DMS79 treated with DMSO at 0.1 percent for 48 hours (cell line): ENCODE measurements at places on chromosomes 3 and 15.

DNA sequence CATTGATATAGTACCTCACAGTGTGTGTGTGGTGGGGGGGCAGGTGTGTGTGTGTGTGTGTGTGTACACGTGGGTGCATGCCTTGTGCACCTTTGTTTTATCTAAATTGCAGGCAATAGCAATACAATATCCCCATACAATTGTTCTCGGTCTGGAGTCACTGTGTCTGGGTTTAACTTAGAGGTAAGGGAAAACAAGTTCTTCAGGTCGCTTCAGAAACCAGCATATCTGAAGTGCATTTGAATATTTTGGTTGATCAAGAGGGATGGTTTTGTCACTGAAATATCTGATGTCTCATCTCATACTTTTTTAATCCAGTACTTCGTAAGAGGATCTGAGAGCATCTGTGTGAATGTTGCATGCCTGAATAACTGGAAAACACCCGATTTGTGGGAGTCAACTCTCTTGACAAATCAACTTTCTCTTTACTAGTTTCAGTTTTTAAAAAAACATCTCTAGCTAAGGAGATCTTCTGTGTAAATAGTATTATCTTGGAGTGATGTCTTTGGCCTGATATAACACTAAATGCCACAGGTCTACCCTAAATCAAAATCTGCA is 206.8 kb upstream of the NR2F2 start:
- no peak for DNase-seq

DNA sequence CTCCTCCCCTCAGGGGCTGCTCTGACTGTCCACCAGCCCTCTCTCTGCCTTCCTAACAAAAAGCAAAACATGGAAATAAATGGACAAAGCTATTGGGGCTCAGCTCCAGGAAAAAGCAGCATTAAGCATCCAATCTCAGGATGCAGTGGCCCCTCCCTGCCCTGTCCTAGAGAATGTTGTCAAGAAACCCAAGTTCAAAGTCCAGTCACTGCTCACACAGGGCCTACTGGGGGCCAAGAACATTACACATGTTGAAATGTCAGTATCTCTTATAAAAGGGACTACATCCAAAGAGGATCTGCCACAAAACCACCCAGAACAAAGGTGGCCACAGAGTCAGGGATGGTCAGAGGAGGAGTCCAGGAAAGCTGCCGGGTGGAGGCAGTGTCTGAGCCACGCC is 7.6 kb upstream of the GRIP2 start:
- DNase-seq = no peak

DNA sequence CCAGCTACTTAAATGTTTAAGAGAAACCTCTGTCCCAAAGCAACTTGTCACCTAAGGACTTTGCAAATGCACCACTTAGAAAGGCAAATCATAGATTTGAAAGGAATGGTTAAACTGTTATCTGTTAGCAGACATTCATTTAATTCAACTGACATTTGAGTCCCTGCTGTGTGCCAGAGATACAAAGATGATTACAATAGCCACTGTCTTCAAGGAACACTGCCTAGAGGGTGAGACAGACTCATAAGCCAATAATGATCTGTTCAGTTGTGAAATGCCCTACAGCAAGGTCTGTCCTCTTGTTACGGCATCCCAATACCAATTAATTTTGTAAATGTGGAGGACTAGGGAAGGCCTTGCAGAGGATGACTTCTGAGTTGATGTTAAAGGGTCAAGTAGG is 113.1 kb downstream of the ATG7 start:
- DNase-seq = no peak

DNA sequence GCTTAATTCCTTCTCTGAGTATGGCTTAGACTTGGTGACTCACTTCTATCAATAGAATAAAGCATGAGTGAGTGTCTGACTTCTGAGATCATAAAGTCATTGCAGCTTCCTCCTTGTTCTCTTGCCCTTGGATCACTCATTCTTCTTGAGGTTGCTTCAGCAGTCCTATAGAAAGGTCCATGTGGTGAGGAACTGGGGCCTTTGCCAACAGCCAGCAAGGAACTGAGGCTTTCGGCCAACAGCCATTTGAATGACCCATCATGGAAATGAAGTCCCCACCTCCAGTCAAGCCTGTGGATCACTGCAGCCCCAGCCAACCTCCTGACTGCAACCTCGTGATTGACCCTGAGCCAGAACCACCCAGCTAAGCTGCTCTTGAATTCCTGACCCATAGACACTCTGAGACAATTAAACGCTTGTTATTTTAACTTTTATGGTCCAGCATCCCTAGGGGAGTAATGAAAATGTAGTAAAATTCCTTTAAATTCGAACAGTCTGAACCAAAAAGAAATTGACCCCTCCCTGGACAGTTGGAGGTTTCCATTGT is 84.5 kb downstream of the WDR76 start:
- no peak for DNase-seq

DNA sequence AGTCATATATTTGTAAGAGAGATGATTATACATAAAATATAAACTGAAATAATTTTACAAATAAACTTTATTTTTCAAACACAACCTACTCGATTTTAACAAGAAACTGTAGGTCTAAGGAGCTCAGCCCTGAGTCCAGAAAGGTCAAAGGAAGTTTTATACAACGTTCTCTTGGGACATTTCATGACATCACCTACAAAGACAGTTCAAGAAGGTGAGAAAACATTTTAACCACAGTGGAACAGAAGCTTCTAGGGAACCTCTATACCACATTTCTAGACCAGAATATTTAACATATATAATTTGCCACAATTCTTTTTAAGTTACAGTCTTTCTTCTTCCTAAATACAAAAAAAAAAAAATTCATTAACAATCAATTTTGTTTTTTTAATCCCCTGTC is 40.1 kb downstream of the CBLB start:
- DNase-seq = no peak

DNA sequence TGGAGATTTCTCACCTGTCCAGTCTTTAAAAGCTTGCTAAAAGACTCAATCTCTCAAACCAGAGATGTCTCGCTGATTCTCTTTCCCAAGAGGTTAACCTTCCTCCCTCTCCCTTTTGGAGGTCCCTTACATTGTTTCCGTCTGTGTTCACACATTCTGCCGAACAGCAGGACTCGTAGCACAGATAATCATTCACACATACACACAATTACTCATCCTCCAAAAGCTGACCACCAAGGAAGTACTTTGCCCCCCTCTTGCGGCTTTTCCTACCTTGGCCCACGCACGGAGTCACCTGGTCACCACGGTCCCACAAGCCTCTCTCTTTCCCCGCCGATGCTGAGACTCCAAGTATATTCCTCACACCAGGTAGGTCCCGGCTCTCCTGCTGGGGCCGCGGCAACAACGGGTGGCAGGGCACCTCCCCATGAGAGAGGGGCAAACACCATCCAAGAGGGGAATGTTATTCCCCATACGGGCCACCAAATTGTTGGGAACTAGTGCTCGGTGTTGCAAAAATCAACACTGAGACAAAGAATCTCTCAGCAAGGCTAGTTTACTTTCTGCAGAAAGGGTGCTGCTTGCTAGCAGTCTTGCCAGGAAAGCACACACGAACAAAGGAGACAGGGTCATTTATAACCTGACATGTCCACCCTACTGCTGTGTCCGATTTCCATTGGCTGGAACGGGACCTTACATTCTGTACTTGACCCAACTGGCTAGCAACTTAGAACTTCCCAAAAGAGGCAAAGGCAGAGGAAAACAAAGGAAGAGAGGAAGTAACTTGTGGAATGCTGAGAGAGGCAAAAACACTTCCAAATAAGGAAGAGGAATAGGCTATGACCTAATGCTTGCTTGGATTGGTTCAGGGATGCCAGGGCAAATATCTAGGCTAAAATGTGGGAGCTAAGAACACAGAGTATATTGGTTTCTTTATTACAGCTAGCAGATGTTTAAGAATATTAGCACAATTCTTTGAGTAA is 102.1 kb upstream of the NECTIN3 start:
- DNase-seq = no peak

GRCh38 chr15:51917493-51917892 is 54.1 kb downstream of the LEO1 start:
- no peak for DNase-seq

DNA sequence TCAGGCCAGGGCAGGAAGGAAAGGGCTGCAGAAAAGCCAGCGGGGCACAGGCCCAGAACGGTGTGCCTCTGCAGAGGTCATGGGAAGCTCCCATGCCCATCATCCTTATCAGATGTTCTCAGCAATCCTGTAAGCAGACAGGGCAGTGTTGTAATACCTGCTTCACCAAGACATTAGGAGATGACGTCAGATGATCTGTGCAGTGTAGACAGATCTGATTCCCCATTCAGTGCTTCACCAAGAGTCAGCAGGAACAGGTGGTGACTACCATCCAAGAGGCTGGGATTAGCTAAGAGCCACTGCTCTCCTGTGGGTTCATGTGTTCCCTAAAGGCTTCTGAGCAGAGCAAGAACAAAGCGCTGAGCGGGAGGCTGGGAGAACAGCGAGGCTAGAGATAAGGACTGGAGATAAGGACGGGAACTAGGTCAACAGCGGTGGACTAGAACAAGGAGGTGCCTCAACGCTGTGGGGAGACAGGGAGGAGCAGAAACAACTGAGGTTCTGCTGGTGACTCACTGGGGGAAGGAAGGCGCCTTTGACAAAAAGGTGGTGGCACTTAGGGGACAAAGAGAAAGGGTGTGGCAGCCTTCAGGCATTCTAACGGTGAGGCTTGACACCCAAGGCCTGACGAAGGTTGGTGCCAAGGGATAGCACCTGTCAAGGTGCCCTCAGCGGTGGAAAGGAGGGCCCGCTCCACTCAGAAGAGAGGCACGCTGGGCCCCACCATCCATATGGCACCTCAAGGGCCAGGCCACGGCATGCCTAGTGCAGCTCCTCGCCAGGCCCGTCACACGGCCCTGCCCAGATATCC is 28.4 kb downstream of the CCDC12 start:
- no peak for DNase-seq

- DNase-seq = no peak
Measured at GRCh38 chr3:101120039-101120438, 126.8 kb upstream of the ABI3BP start.

DNA sequence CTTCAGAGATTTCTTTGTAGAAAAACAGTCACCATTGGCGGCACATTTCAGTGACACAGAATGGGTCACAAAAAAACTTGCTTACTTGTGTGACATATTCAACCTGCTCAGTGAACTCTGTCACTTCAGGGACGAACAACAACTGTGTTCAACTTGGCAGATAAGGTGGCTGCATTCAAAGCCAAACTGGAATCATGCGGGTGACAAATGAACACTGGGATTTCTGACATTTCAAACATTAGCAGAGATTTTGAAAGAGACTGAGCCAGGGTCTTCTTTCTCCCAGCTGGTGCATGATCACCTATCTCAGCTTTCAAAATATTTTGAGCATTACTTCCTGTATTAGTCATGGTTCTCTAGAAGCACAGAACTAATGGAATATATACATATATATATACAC is 1.9 kb upstream of the EID1 start:
- DNase-seq = no peak
